Stimulated activated CD4-positive, alpha-beta T cell treated with anti-CD3 and anti-CD28 coated beads, TNF-alpha, amount 100 ng/mL, for 48 hours (primary cell): ENCODE measurements at places on chromosomes 4 and X.

DNA sequence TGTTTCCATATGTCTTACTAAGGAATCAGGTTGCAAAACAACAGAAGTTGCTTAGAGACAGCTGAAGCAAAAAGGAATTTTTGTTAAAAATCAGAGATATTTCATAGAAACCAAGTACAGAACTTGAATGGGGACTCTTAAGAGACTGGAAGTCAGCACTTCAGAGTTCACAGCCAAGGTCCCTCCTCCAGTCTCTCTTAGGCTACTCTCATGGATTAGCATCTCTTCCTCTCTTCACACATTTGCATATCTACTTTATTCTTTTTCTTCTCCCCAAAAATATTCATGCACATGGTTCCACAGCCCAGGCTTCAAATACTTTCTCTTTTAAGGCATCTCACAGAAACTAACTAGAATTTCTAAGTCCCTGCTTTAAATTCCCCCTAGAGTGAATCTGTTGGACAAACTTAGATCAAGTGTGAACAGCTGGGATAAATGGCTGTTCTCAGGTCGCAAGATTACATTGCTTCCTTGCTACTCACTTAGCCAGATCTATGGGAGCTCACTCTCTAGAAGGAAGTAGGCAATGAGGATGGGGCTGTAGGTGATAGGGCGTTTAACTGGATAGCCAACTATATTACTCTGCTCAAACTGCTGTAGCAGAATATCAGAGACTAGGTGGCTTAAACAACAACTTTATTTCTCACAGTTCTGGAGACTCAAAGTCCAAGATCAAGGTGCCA lies 73.7 kb upstream of the GALNT7 start:
- no peak for DNase-seq

DNA sequence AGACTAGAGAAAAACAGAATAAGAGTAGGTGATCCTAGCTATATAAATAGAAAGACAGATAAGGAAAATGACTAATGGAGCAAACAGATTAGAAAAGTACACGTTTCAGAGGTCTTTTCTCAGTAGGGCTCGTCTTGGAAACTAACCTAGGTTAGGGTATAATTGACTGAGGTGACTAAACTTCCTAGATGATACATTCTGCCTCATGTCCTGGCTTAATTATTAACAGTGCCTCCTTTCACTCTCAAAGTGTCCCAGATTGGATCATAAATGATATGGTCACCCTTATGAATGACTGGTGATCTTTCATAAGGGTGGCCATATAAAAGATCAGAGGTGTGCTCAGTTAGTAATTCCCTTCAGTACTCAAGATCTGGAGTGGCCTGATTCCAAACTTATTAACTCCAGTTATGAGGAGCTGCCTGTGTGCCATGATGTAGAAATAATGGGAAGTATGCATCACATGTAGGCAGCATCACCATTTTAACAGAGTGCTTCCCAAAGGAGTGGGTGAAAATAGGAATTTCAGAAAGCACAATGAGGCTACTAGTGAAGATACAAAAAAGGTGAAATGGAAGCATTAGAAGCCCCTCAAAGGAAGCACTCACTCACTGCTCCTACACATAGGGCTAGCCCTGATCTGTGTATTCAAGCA lies 14.7 kb upstream of the GRIA3 start:
- DNase-seq, result no peak

DNA sequence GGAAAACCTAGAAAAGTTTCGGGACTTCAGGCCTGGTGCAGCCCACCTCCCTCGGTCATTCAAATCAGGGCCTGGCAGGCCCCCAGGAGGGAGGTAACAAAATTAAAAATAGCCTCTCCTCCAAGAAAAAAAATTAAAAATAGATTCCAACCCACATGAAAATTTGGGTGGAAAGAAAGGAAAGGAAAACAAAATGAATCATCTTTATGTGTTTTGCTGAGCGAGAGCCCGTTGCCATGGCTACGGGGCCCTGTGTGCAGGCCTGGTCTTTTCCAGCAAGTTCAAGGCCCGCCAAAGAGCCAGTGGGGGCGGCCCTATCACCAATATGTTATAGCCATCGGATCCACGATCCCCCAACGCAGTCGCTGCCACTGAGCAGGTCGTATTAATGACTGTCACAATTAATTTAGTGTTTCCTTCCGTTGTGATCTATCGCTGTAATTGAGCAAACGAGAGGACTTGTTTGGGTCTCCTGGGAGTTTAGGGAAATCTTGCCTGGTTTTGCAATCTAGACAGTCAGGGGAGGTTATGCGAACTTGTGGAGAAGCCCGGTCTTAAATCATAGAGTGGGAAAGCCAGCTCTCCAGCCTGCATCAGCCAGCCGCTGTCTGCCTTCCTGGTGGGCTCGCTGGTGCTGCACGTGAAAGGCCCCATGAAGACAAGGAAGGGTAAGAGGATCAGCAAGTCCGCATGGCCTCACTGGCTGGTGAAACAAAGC lies 452.4 kb downstream of the BCOR start:
- DNase-seq, result no peak

DNA sequence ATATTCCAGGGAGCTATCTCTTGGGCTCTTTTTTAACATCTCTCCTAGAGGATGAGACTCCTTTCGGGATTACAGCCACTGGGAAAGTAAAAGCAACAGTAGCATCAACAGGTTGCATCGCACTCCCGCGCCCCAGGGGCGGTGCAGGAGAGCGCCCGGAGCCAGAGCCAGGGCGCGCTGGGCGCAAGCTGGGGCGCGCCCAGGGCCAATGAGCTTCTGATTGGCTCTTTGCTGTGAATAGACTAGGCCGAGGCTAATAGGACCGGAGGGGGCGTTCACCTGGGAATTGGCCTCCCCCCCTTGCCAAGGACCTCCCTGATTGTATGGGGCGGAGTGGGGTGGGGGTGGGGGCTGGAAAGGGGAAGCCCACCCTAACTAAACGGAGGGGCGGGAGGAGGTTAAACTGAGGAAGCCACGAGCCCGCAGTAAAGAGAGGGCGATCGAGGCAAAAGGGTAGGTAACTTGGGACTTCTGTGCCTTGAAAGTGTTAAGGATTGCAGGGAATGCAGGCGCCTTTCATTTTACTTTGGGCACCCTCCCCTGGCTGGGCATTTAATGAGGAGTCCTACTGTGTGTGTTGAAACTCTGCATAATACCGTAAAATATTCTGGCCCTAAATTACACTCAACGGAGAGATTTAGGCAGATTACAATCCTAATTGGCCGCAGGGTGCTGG lies 1.1 kb upstream of the ATOH1 start:
- DNase-seq, result no peak

DNA sequence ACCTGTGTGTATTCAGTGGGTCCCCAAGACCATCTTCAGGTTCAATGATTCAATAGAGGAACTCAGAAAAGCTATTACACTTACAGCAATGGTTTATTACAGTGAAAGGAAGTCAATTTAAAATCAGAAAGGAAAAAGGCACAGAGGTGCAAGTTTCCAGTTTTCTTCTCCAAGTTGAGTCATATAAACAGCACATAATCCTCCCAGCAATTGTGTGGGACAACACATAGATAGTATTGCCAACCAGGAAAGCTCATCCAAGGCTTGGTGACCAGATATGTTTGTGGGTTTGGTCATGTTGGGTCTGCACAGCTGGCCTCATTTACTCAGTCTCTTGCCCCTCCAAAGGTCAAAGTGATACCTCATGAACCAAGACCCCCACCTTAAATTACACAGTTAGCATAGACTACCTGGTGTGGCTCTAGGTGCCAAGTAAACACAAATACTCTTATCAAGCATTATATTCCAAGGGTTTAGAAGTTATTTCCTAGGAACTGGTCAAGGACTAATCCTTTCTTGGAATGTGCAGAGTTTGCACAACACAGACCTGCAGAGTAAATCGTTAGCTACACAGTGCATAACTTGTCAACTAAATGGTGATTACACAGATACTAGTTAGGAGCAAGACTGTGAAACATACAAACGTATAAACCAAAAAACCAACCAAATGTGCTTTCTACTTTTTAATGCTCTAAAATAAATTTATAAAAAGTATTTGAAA lies 777.3 kb downstream of the PCDH18 start:
- DNase-seq, result no peak

GRCh38 chr4:24322511-24322910 lies 261.8 kb downstream of the DHX15 start:
- no peak for DNase-seq

DNA sequence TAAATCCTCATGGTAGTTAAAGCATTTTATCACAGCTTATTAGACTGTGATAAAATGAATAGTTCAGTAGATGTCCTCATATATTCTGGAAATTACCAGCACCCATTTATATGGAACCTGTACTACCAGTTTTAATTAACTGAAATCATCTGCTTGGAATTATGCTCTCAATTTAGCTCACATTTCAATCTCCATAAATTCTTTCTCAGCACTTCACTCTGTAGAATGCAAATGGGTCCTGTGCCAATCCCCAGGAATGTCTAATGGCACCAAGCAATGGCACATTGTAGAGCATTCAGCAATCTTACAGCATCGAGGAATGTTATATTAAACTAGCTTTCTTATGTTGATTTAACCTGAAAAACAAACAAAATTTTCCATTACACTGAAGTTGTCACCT lies 355.1 kb downstream of the PDHA2 start:
- DNase-seq, result no peak

DNA sequence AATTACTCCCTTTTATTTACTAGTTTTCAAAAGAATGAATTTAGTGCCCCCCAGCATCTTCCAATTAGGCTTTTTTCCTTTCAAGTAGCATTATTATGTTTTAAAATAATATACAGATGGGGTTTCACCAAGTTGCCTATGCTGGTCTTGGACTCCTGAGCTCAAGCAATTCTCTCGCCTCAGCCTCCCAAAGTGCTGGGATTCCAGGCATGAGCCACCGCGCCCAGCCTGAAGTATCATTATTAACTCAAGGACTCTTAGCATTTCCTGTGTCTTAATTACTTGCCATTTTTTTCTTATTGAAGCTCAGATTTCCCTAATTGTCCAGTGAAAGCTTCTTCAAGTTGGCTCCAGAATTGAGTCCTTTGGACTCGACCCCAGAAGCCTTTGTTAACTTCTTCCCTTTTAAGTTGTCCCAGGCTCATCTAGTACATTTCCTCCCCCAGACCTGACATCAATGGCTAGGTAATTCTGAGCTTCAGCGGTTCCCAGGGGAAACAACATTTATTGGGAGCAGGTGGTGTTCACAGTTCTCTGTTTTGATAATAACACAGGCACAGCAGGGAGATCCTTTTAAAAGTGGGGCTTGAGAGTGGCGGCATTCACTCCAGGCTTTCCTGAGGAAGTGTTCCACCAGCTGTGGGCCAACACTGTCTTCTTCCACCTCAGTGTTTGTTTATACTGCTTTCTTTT lies 10.0 kb downstream of the SAT1 start:
- no peak for DNase-seq

DNA sequence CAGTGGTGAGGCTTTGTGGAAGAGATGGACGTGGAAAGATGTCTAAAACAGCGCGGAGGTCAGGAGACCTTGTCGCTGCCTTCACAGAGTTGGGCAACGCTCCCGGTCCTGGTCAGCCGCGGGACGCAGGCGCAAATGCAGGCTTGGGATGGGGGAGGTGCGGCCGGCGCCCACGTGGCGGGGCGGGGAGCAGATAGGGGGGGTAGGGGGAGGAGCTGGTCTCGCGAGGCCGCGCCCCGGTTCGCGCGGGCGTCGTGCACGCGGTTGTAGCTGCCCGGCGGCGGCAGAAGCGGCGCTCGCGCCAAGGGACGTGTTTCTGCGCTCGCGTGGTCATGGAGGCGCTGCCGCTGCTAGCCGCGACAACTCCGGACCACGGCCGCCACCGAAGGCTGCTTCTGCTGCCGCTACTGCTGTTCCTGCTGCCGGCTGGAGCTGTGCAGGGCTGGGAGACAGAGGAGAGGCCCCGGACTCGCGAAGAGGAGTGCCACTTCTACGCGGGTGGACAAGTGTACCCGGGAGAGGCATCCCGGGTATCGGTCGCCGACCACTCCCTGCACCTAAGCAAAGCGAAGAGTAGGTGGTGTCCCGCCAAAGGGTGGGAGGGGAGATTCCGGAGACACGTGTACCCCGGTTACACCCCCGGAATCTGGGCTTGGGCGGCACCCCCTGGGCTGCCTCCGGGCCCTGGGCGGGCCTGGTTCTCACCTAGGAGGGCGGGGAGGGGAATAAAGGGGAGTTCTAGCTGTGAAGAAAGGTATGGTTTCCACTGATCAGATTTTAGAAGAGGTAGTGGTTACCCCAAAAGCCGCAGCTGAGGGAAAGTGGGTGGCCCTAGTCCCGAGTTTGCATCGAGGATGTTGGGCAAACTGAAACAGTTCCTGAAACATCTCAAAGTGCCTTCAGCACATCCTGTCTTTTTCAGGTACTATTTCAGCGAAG lies at the start of gene PRDX4:
PRDX4 (plus strand) TSS at position 255 of the 939 bp plus-strand sequence; CDS start at position 333, 78 bp downstream.
- peak; percentile 58 for DNase-seq

DNA sequence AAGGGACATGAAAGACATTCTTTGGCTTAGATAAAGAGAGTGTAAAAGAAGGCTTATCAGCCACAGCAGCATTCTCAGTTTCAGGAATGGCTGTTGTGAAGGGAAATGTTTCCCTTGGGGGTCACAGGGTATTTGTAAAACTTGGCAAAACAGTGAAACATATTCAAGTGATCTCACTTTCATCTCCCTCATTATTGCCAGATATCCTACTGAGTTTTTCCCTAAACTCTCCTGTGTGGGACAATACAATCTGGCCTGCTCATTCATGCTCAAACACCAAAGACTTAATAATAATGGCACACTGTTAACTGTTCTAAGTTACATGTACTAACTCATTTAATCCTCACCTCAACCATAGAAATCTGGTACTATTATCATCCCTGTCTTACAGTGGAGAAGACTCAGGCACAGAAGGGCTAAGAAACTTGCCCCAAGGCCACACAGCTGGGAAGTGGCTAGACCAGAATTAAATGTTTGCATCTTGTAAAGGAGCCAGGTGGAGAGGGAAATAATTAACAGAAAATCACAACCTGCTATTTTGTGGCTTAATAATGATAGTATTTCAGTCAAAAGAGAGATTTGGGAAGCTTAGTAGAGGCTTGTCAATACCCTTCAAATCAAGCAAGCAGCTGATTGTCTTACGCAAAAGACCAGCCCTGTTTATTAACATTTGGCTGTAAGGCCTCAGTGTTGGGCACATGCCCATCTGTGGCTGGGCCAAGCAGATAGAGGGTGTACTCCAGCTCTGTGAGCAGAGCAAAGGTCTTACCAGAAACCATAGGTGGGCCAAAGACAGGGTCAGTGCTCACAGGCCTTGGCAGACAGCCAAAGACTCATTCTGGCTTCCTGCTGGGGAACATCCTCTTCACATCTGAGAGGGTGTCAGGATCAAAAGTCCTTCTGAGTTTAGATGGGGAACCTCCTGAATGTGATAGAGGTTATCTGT lies 17.3 kb downstream of the SMPX start:
- no peak for DNase-seq
